ENCODE measurements at places on chromosomes 4 and X.

DNA sequence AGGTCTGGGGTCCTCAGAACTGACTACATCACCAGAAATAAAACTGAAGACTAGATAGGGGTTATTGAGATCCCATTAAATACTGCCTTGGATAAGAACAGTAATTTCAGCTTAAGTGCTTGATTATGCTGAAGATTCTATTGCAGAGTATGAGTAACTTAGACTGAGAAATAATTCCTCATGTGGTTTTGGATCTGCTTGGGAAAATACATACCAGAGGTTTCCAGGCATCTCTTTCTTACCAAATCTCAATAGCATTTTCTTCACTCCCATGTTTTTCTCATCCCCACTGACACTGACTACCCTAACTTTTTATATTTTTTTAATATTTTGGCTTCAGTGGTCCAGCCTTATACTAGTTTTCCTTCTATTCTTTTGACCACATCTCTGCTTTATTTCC is 92.0 kb upstream of the TEX13D start:
- no peak for DNase-seq

GRCh38 chrX:21305799-21306336 is 68.3 kb upstream of the CNKSR2 start:
- DNase-seq: peak; percentile 14

- DNase-seq: no peak
These were observed 142.8 kb downstream of the GRIA2 start for GRCh38 chr4:157363360-157363759.

- DNase-seq: no peak
These were observed 501.9 kb downstream of the GABRG1 start for GRCh38 chr4:45621971-45622370.

- no peak for DNase-seq
These were observed 73.9 kb downstream of the LUZP4 start for GRCh38 chrX:115363372-115363771.

- DNase-seq: no peak
These were observed 26.7 kb upstream of the PLAC1 start for GRCh38 chrX:134684956-134685355.

Data from G401 (cell line).